ENCODE measurements at places on chromosomes 7 and 10.
A peak's percentile ranks its signal among the peaks of the same experiment; 100 is the strongest.

GRCh38 chr7:64618785-64619456, 47.0 kb upstream of the ZNF107 start:
- DNase-seq = peak; percentile 67

DNA sequence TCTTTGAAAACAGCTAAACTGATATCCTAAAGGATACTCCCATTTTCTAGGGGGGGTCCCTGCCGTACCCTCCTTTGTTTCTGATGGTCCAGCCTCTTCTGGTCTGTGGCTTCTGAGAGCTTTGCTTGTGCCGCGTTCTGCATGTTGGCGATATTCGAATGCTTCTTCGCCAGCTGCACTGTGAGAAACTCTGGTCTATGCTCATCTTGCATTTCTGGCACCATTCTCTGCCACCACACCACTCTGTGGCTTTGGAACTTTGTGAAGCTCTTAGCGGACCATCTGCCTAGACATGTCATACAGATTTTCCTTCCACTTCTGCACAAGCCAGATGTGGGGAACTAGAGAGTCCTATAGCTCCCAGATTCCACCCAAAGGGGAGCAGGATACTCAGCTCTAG, 197.2 kb downstream of the REEP3 start:
- DNase-seq = no peak

- no peak for DNase-seq
Measured at GRCh38 chr7:46628389-46628788, 707.3 kb upstream of the IGFBP3 start.

GRCh38 chr10:7157091-7157490, 253.7 kb downstream of the SFMBT2 start:
- no peak for DNase-seq

GRCh38 chr10:35089611-35090161, 455 bp downstream of the CUL2 start:
- DNase-seq = peak; percentile 39

GRCh38 chr7:37683246-37684120, at the start of gene GPR141:
GPR141 (plus strand) TSS chr7:37683766; CDS start chr7:37740394, 56,628 bp downstream.
- no peak for DNase-seq

GRCh38 chr10:119257899-119258419, 50.6 kb downstream of the GRK5 start:
- DNase-seq = no peak

DNA sequence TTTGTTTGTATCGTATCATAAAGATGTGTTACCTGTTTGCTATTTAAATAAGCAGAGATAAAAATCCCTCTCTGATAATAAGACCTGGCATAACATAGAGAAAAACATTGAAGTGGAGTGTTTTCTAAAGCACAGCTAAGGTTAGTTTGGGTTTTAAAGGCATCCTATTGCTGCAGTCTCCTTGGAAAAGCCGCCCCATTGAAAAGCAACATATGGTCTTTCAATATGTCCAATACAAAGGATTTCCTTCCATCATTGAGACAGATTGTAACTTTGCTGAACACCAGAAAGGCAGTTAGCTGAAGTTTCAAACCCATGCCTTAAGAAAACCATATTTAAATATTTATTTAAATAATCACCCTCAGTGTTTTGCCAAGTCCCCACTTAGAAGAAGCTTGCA, 898.5 kb upstream of the KCND2 start:
- DNase-seq = no peak

GRCh38 chr7:91288208-91288824, 24.1 kb downstream of the FZD1 start:
- DNase-seq = no peak

GRCh38 chr10:93462371-93462770, 19.8 kb downstream of the MYOF start:
- DNase-seq = no peak

GRCh38 chr10:71237843-71238623, 25.7 kb downstream of the UNC5B start:
- DNase-seq = no peak

DNA sequence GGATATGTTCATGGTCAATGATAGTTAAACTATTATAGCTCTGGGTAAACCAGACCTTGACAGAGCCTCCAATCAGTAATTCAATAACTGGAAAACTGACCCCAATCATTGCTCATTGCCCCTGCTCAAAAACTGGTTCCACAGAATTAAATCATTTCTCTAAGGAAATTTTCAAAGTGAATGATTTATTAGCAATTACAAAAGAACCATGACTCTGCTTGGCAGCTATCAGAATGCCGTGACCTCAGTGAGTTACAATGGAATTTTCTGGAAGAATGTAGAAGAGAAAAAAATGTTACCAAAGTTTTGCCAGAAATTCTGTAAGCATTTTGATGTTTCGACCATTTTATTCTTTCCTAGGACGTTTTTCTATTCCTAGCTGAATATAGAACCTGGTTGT, 106.8 kb upstream of the APBB1IP start:
- no peak for DNase-seq

DNA sequence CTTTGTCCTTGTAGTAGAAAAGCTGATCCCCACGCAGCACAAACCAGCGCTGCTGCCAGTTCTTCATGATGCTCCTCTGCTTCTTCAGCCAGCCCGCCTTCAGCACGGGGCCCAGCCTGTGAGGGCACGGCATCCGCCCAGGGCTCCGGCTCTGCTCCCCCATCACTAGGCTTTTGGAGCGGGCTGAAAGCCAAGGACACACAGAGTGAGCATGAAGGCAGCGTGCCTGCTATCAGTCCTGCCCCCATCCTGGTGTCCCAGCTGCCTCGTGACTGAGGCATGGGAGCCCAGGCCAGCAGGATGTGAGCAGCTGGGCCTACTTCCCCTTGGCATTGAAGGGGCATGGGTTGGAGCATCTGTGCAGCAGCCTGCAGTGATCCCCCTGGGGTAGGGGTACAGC, 21.9 kb downstream of the ARHGAP22 start:
- DNase-seq = no peak

DNA sequence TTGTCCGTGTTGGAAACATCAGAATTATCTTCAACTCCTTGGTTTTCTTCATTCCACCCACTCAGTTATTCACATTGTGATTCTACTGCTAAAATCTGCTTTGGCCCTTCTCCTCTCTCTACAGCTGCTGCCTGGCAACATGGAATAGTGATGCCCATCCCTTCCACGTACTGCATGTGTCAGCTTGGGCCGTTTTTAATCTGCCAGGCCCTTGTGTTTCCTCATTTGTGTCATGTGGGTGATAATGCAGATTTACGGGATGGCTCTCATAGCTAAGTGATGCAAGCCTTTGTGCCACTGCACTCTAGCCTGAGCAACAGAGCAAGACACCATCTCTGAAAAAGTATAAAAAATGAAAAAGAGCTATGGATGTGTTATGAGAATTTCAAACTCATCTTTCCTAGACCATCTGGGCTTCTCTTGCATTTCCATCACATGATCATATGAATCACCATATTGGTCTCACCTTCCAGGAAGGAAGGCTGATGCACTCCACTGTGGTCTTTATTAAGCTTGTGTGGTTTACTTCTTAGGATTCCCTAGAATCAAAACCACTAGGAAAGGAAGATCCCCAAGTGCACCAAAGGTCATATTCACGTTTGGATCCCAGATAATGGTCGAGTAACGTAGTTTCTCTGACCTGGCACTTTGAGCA, 20.6 kb upstream of the CELF2 start:
- no peak for DNase-seq

- no peak for DNase-seq
Measured at GRCh38 chr7:141071855-141072547, 1.9 kb upstream of the TMEM178B start.

GRCh38 chr7:131249483-131249882, 78.2 kb upstream of the MKLN1 start:
- DNase-seq = no peak

- no peak for DNase-seq
Measured at GRCh38 chr7:143069912-143070500, 17.9 kb downstream of the OR6V1 start.

DNA sequence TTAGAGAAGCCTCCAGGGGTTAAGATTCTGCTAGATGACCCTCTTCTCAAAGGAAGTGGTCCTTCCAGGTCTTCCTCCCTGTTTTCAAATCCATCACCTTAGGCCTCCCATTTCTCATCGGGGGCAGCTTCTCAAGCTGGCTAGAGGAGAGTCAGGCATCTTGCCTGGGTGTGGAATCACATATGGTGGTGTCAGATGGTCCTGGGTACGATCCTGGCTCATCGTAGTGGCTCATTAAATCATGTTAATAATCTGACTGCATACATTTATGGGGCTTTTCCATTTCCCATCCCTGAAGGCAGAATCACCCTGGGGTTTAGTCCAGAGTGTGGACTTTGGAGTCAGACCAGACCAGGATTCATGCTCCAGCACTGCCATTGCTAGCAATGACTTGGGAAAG, 132.6 kb downstream of the RPS24 start:
- no peak for DNase-seq

DNA sequence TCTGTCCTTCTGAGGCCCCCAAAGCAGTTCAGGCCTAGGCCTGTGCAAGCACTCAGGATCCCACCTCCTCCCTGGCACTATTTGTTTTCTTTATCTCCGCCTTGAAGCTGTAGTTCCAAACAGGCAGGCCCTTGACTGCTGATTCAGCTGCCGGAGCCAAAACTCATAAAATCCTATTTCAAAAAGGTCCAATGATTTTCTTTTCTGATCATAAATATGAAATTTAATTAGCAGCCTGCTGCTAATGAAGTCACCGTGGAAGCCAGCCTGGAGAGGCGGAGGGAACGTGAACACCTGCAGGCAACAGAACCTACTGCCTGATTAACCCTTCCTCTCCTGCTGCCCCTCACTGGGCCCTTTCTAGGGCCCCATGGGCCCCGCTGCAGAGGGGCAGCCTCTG, 60.1 kb downstream of the CARD11 start:
- DNase-seq = no peak

DNA sequence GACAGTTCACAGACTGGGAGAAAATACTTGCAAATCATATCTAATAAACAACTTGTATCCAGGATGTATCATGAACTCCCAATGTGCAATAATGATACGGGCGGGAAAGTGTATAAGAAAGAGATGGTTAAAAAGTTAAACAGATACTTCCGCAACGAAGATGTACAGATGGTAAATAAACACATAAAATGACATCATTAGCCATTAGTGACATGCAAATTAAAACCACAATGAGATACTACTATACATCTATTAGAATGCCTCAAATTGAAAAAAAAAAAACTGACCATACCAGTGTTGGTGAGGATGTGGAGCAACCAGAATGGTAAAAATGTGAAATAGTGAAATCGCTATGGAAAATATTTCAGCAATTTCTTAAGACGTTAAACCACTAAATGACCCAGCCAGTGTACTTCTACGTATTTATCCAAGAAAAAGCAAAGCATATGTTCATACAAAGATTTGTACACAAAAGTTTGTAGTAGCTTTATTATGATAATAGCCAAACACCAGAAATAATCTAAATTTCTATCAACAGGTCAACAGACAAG, 83.5 kb downstream of the IPMK start:
- DNase-seq = no peak

- DNase-seq = no peak
Measured at GRCh38 chr10:93751124-93751523, 6.6 kb upstream of the LGI1 start.

- peak; percentile 5 for DNase-seq
Measured at GRCh38 chr10:123402656-123403055, 248.5 kb downstream of the BUB3 start.

GRCh38 chr10:70673929-70674559, 1.7 kb downstream of the ADAMTS14 start:
- no peak for DNase-seq

- no peak for DNase-seq
Measured at GRCh38 chr7:51731075-51731474, 414.5 kb upstream of the COBL start.

DNA sequence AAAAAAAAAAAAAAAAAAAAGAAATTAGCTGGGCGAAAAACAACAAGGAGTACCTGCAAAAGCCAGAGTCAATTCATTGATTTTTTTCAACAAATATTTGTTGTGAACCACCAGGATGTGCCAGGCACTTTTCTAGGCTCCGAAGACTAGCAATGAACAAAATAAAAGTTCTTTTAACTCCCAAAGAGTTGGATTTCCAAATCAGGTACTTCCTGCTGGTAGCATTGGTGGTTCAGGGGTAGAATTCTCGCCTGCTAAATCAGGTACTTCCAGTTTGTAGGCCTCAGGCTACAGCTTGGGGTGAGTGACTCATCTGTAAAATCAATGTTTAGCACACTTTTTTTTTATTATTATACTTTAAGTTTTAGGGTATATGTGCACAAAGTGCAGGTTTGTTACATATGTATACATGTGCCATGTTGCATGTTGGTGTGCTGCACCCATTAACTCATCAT, 10.9 kb downstream of the PPA1 start:
- DNase-seq = no peak

GRCh38 chr7:157684909-157685429, 348.2 kb downstream of the DNAJB6 start:
- DNase-seq = no peak

DNA sequence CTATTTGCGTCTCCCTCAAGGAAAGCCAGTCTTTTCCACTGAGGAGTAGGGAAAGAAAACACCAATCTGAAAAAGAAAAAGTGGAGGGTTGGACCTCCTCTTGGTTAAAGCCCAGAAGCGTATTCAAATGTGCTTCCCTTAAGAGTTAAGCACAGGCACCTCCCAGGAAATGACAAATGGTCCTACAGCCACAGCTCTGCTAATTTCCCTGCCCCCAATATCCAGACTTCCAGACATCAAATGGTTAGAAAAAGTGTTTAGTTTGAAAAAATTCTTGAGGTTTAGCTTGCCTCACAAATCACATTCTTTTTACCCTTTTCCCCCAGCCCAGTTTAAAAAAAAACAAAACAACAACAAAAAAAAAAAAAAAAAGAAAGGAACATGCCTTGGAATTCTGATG, 19.0 kb upstream of the COL1A2 start:
- DNase-seq = no peak

- no peak for DNase-seq
Measured at GRCh38 chr7:77563275-77563674, 26.2 kb downstream of the PTPN12 start.

DNA sequence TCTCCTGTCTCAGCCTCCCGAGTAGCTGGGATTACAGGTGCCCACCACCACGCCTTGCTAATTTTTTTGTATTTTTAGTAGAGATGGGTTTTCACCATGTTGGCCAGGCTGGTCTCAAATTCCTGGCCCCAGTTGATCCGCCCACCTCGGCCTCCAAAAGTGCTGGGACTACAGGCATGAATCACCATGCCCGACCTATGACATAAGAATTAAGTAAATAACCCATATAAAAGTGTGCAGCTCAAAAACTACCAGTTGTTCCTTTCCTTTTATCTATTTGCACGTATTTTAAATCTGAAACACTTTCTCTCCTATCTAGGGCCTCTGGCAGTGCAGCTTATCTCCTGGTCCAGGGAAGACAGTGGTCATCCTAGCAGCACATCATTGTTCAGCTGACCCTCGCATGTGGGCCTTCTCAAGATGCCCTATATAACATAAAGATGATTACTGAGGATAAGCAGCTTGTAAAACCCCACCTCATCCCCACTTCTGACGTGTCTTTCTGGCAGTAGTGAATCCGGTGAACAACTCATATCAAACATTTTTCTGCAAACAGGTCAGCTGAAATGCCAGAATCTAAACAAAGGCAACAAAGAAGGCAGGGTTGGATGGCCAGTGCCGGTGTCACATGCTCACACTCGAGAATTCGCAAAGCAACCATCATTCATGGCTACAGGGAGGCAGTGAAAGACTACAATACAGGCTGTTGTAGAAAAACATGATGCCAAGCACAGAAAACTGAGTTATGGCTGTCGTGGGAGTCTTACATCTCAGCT, 36.0 kb upstream of the KCNIP2 start:
- no peak for DNase-seq

GRCh38 chr7:135980012-135980551, 2.9 kb upstream of the MTPN start:
- no peak for DNase-seq

- no peak for DNase-seq
Measured at GRCh38 chr7:111982133-111982532, 224.1 kb downstream of the DOCK4 start.

- no peak for DNase-seq
Measured at GRCh38 chr7:22066522-22066921, 120.8 kb upstream of the CDCA7L start.

Data from CD4-positive, alpha-beta T cell treated with Interleukin-21 for 1 hour (primary cell).